Activated naive CD4-positive, alpha-beta T cell treated with anti-CD3 and anti-CD28 coated beads, Interleukin-2, amount 50 U/mL, for 16 hours (primary cell): ENCODE measurements at places on chromosomes 7 and 10.

- no peak for DNase-seq
These were observed 545.9 kb downstream of the REEP3 start for GRCh38 chr10:64067009-64067606.

DNA sequence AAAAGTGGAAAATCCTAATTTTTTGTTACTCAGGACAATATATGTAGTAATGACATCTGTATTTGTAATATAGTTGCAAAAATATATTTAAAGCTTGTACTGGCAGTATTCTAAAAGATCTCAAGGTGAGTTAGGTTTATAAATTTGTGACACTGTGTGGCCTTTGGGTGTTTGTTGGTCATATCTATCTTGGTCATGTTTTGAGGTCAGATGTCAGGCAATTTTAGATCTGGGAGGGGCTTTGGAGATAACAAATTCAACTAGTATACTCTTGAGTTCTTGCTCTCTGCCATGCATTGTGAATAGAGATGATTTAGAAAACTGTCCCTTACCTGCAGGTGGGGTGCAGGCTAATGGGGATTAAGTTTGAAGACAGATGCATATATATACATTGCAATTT lies 3.1 kb downstream of the TBC1D12 start:
- no peak for DNase-seq

DNA sequence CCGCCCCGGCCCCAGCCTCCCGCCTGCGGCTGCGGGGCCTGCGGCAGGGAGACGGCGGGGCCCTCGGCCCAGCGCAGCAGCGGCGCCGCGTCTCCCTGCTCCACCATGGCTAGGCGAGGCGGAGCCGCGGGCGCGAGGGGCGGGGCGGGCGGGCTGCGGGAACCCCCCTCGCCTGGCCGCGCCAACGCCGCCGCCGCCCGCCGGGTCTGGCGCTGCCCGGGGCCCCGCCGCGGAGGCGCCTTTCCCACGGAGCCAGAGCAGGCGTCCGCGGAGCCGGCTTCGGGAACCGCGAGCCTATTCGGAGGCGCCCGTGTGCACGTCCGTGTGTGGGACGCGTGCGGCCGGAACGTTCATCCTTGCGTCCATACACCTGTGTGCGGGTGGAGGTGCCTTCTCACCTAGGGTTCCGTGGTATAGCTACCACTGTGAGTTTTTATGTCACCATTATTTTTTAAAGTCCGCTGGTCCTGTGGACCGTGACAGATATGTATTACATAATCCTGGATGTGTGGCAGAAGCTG lies at the start of gene DENND11:
Gene DENND11 (minus strand): TSS at position 120 of the 521 bp plus-strand sequence. CDS start 13 bp downstream, at position 107.
- DNase-seq: peak; percentile 63

- DNase-seq: no peak
These were observed 119.1 kb downstream of the NKX6-2 start for GRCh38 chr10:132666705-132667341.

DNA sequence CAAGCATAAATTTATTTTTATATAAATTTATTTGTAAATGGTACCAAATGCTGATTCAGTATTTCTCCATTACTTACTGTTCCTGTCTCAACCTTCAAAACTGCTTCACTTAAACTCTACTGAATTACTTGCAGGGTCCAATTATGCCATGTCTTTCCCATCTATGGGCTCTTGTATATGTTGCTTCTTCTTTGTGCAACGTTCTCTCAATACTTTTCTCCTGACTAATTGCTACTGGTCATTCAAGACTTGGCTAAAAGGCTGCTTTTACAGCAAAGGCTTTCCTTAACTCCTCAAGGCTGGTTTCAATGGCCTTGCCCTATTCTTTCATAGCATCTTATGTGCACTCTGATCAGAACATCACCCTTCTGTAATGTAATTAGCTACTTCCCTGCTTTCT lies 67.9 kb downstream of the RNLS start:
- DNase-seq: no peak
